WTC11 (cell line): ENCODE measurements at places on chromosomes 11 and 22. TPM values are rescaled to one million over a fixed set of nuclear protein-coding genes. Genes with fewer than 3 reads are reported as not detected.

DNA sequence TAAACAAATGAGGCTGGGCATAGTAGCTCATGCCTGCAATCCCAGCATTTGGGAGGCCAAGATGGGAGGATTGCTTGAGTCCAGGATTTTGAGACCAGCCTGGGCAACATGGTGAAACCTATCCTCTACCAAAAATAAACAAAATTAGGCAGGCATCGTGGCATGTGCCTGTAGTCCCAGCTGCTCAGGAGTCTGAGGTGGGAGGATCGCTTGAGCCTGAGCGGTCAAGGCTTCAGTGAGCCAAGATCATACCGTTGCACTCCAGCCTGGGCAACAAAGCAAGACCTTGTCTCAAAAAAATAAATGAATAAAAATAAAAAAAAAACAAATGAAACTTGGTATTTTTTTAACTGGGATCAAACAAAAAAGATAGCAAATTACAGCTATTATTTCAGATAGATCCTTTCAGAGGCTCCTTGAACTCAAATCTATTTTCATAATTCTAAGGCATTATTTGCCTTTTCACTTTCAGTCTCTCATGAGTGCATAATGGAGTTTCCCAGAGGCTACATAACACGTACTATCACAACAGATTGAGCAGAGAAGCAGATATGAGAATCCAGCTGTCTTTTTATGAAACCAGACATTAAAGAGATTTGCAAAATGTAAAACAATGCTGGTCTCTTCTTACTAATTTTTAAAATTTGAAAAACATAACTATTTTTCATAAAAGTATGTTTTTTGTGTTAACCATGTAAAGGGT lies 23.1 kb downstream of the DDIAS start:
- DNase-seq = no peak
- no peak overlapping the region for H3K27ac ChIP-seq
- peaks cover 3% of the 10 kb centered on the region; the same call in 1 of the 2 replicates for H3K4me1 ChIP-seq
- H3K4me3 ChIP-seq = no peak overlapping the region
- no peaks in the 10 kb centered on the region for H3K27me3 ChIP-seq

DNA sequence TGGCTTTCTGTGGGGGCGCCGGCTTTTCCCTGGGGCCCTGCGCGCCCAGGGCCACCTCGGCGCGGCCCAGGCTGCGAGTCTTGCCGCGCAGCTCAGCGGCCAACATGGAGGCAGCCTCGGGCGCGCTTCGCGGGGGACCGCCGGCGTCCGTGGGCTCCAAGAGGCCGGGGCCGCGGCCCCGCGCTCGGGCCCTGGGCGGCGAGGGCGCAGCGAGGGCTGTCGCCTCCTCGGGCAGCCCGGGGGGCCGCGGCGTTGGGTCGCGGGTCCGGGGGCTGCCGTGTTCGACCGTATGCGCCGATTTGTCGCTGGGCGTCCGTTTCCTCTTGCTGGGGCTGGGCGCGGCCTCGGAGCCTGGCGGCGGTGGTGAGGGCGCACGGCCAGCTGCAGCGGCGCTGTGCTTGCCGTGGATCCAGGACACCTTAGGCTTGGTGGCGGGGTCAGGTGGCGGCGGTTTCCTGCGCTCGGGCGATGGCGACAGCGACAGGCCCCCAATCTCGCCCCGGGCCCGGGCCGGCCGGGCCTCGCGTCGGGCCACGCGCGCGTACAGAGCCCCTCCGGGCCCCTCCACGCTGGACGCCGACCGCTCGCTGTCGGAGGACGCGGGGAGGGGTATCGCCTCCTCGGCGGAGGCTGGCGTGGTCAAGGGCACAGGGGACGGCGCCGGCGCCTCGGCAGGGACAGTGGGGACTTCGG lies 11.9 kb downstream of the SCARF2 start:
- DNase-seq = no peak
- peaks cover 22% of the 10 kb centered on the region for H3K27me3 ChIP-seq
- H3K27ac ChIP-seq = no peak overlapping the region
- H3K4me3 ChIP-seq = no peak overlapping the region
- H3K36me3 ChIP-seq = peaks cover 9% of the 10 kb centered on the region

GRCh38 chr22:23204541-23205157 lies 24.3 kb downstream of the BCR start:
- DNase-seq = no peak
- H3K4me3 ChIP-seq = no peak overlapping the region
- peaks cover 31% of the 10 kb centered on the region for H3K4me1 ChIP-seq
- H3K27ac ChIP-seq = peak overlapping the region; percentile 72

DNA sequence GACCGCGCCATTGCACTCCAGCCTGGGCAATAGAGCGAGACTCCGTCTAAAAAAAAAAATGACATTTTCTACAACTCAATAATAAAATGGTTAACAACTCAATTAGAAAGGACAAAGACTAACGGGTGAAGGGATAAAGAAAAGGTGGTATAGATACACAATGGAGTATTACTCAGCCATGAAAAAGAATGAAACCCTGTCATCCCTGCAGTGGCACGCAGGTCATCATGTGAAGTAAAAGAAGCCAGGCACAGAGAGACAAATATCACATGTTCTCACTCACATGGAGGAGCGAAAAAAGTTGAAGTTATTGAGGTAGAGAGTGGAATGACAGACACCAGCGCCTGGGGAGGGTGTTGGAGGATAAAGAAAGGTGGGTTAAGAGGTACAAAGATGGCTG lies 39.0 kb downstream of the WNT7B start:
- H3K27me3 ChIP-seq = no peaks in the 10 kb centered on the region
- H3K4me1 ChIP-seq = no peaks in the 10 kb centered on the region
- H3K4me3 ChIP-seq = no peak overlapping the region
- no peak for DNase-seq
- H3K27ac ChIP-seq = no peak overlapping the region

DNA sequence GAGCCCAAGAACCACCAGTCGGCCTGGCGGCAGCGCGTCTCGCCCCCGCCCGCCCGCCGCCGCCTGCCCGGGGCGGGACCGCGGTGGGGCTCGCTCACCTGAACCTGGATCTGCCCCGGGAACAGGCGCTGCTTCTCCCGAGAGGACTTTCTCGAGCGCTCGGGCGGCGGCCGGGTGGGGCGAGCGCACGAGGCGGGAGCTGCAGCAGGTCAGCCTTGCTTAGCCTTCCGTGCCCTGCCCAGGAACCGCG lies 133 bp downstream of the MYH9 start:
- no peak for DNase-seq
- H3K27ac ChIP-seq = no peak overlapping the region
- H3K4me3 ChIP-seq = peak overlapping the region; percentile 68
- peaks cover 3% of the 10 kb centered on the region for H3K36me3 ChIP-seq
- peaks cover 40% of the 10 kb centered on the region for H3K4me1 ChIP-seq
- H3K27me3 ChIP-seq = no peaks in the 10 kb centered on the region

DNA sequence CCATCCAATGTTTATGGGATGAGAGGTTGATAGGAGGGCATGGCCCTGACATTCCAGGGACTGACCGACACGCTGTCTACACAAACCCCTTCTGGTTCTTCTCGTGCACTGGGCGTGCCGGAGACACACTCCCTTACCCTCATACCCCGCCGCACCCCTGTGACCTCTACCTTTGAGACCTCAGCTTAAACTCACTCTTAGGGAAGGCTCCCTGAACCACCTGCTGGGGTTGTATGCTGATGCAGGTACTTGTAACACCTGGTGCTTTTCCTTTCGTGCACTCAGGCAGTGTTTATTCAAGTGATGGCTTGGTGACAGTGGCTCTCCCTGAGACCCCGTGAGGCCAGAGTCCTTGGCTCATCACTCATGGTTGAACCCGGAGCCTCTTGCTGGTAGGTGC lies 12.0 kb downstream of the PPARA start:
- no peaks in the 10 kb centered on the region for H3K27me3 ChIP-seq
- no peaks in the 10 kb centered on the region for H3K36me3 ChIP-seq
- H3K4me3 ChIP-seq = no peak overlapping the region
- no peak overlapping the region for H3K27ac ChIP-seq
- no peak for DNase-seq

GRCh38 chr22:26610072-26610958 lies 7.5 kb downstream of the CRYBB1 start:
- H3K27me3 ChIP-seq = peaks cover 59% of the 10 kb centered on the region
- DNase-seq = no peak
- no peak overlapping the region for H3K27ac ChIP-seq
- H3K4me1 ChIP-seq = peaks cover 57% of the 10 kb centered on the region
- H3K4me3 ChIP-seq = no peak overlapping the region
- no peaks in the 10 kb centered on the region for H3K36me3 ChIP-seq

DNA sequence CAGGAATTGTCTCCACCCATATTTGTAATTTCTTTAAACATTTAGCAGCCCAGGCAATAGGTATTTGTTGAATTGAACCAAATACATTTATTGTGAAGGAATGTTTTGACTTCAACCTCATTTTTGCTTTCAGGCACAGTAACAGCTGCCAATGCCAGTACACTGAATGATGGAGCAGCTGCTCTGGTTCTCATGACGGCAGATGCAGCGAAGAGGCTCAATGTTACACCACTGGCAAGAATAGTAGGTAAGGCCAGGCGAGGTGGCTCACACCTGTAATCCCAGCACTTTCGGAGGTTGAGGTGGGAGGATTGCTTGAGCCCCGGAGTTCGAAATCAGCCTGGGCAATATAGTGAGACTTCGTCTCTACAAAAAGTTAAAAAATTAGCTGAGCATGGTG lies 20.9 kb downstream of the ACAT1 start:
- no peaks in the 10 kb centered on the region for H3K4me1 ChIP-seq
- H3K27ac ChIP-seq = no peak overlapping the region
- no peak for DNase-seq
- H3K36me3 ChIP-seq = peaks cover 28% of the 10 kb centered on the region

- no peak for DNase-seq
- no peaks in the 10 kb centered on the region; the same call in 1 of the 2 replicates for H3K27me3 ChIP-seq
- peak within 1 kb of the TSS; percentile 94 for H3K4me3 ChIP-seq
- H3K36me3 ChIP-seq = peaks cover 28% of the 10 kb centered on the region
- peak within 1 kb of the TSS; percentile 99 for H3K27ac ChIP-seq
- peaks cover 20% of the 10 kb centered on the region for H3K4me1 ChIP-seq
Measured at GRCh38 chr22:41620589-41621098, at the start of gene DESI1. TSS of gene DESI1 (minus strand) at chr22:41621043. CDS start at chr22:41620839, 204 bp downstream.

GRCh38 chr11:13271060-13271693 lies 6.4 kb upstream of the BMAL1 start:
- no peaks in the 10 kb centered on the region for H3K36me3 ChIP-seq
- H3K4me1 ChIP-seq = peaks cover 4% of the 10 kb centered on the region
- no peak overlapping the region for H3K27ac ChIP-seq
- H3K4me3 ChIP-seq = no peak overlapping the region

DNA sequence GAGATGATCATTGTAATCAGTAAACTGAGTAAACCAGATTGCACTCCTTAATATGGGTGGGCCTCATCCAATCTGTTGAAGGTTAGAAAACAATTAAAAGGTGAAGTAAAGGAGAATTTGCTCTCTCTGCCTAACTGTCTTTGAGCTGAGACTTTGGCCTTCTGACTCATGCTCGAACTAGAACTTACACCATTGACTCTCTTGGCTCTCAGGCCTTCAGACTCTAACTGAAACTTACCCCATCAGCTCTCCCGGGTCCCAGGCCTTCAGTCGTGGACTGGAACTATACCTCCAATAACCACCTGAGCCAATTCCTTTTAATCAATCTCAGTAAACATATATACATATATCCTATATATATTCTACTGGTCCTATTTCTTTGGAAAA lies 34.0 kb downstream of the LGR4 start:
- peaks cover 3% of the 10 kb centered on the region; the same call in 1 of the 2 replicates for H3K36me3 ChIP-seq
- peaks cover 74% of the 10 kb centered on the region for H3K4me1 ChIP-seq
- H3K27me3 ChIP-seq = no peaks in the 10 kb centered on the region
- no peak overlapping the region for H3K27ac ChIP-seq

Gene SSTR3
- total RNA-seq = 0.21 to 0.25 TPM (median 0.22 TPM) in 3 replicates

Gene CFAP300
- total RNA-seq = 1.1 to 2.2 TPM (median 1.9 TPM) in 3 replicates

Gene APOA5
- total RNA-seq = 0.09 to 0.32 TPM (median 0.20 TPM) in 3 replicates

Gene OR5P2
- not detected in 3 replicates for total RNA-seq

Gene SAA1
- 7.7 to 12.8 TPM (median 8.8 TPM) in 3 replicates for total RNA-seq
